ENCODE measurements at places on chromosomes 1 and 21. TPM values are rescaled to one million over a fixed set of nuclear protein-coding genes. Genes with fewer than 3 reads are reported as not detected.
A peak's percentile ranks its signal among the peaks of the same experiment; 100 is the strongest.

- no peak for DNase-seq
These were observed 22.0 kb downstream of the NSL1 start for GRCh38 chr1:212769459-212770167.

GRCh38 chr1:5369223-5369622 lies 623.0 kb downstream of the NPHP4 start:
- no peak for DNase-seq

- no peak for DNase-seq
These were observed 438.9 kb downstream of the CAMTA1 start for GRCh38 chr1:7224081-7224534.

DNA sequence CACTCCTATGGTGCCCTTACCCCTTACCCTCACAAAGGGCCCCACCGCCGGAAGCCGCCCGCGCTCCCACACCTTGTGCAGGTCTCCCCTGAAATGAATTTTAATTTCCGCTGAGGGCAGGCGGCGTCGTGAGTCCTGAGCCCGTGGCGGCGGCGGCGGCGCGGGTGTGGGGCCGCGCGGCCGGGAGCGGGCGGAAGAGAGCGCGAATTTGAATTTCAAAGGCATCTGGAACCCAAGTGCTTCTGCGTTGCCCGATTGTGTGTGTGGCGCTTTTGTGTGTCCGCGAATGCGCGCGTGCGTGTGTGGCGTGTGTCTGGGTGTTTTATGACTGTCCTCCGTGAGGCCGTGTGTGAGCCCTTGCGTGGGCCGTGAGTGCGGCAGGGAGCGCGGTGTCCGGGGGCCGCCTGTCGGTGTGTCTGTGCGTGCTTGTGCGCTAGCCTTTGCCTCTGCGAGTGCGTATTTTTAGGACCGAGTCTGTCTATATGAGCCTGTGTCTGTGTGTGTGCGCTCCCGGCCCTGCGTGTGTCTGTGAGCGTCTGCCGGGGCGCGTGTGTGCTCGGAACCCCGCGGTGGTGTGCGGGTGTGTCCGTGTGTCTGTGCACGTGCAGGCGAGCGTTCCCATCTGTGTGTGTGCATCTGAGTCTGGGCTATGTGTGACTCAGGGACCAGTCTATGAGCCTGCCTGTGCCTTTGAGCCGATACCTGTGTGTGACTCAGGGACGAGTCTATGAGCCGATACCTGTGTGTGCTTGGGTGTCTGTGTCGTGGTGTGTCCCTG lies 7.9 kb upstream of the ADGRB2 start:
- no peak for DNase-seq

- DNase-seq: peak; percentile 71
These were observed 67.4 kb downstream of the ARHGEF10L start for GRCh38 chr1:17606826-17607440.

FCGR3B gene
- not detected for total RNA-seq

DNA sequence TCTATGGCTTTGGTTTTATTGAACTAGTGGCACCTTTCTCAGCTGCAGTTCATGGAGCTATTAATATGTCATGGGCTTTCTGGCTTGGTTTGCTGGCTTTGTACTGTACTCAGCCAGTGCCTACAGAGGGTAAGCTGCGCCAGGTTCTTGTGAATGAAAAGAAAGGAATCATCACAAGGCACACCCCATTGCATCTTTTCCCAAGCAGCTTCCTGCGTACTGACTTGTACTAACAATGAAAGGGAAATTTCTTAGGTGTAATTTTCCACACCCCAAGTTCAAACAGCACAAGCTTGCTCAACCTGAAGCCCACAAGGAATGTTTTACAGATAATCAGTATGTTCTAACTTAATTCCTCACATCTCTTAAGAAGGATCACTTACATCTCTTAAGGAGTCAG lies 78.0 kb upstream of the TNFSF18 start:
- no peak for DNase-seq

- DNase-seq: no peak
These were observed 79.0 kb downstream of the RUNX1 start for GRCh38 chr21:34970167-34970500.

- DNase-seq: no peak
These were observed at the start of gene OR2T12 for GRCh38 chr1:248303324-248303723. TSS of gene OR2T12 (minus strand) at chr1:248303424. CDS start at chr1:248295578, 7,846 bp downstream.

HSD3B1 gene
- total RNA-seq: not detected

- DNase-seq: no peak
These were observed 1.6 kb downstream of the RAP1GAP start for GRCh38 chr1:21667348-21668231.

DNA sequence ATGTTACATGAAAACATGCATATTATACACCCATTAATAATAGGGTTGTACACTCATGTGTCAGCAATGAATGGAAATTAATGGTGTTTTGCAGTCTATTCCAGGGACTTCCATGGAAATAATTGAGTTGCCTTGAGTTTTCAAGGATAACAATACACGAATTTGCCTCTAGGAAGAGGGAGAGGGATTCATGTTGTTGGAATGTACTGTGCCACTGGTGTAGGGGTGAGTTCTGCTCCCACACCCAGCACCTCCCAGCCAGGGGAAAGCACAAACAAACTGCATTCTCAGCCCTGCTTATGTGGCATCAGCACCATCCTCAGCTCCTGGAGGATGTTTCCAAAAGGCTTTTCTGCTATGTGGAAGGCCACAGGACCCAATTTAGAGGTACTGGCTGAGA lies 57.8 kb downstream of the BCAR3 start:
- peak; percentile 49 for DNase-seq

GRCh38 chr1:46757956-46758528 lies 39.1 kb upstream of the EFCAB14 start:
- DNase-seq: no peak
